ENCODE measurements at places on chromosomes 1 and 21.

GRCh38 chr1:116205941-116206679, 94.9 kb downstream of the MAB21L3 start:
- DNase-seq = no peak
- no peak overlapping the region for H3K4me3 ChIP-seq
- H3K36me3 ChIP-seq = no peaks in the 10 kb centered on the region

DNA sequence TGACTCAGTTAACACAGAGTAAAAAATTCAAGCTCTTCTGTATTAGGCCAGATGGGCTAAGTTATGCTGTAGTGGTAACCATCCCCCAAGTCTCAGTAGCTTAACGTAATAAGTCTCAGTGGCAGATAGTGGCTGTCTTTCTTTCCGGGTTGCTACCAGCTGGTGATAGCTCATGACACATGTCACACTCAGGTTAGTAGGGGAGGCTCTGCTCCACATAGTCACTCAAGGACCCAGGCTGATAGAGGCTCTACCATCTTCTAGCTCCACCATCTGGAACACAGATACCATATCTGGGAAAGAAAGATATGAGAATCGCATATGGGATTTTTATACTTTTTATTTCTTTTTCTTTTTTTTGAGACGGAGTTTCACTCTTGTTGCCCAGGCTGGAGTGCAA, 16.2 kb upstream of the MEF2D start:
- H3K27me3 ChIP-seq = no peaks in the 10 kb centered on the region
- H3K36me3 ChIP-seq = no peaks in the 10 kb centered on the region
- H3K27ac ChIP-seq = no peak overlapping the region
- peaks cover 4% of the 10 kb centered on the region for H3K4me1 ChIP-seq

GRCh38 chr1:20507248-20507563, 745 bp downstream of the MUL1 start:
- no peak for DNase-seq
- H3K36me3 ChIP-seq = no peaks in the 10 kb centered on the region
- H3K4me1 ChIP-seq = peaks cover 5% of the 10 kb centered on the region
- H3K27me3 ChIP-seq = no peaks in the 10 kb centered on the region

DNA sequence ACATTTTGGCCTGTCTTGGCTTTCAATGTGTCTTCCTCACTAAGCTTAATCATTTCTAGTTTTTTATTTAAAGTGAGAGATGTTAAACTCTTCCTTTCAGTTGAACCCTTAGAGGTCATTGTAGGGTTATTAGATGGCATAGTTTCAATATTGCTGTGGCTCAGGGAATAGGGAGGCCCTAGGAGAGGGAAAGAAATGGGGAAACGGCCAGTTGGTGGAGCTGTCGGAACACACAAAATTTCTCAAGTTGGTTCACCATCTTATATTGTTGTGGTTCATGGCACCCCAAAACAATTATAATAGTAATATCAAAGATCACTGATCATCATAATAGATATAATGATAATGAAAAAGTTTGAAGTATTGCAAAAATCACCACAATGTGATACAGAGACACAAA, 31.4 kb upstream of the KAZN start:
- H3K4me3 ChIP-seq = no peak overlapping the region
- no peaks in the 10 kb centered on the region for H3K27me3 ChIP-seq
- H3K36me3 ChIP-seq = no peaks in the 10 kb centered on the region
- no peak for DNase-seq

DNA sequence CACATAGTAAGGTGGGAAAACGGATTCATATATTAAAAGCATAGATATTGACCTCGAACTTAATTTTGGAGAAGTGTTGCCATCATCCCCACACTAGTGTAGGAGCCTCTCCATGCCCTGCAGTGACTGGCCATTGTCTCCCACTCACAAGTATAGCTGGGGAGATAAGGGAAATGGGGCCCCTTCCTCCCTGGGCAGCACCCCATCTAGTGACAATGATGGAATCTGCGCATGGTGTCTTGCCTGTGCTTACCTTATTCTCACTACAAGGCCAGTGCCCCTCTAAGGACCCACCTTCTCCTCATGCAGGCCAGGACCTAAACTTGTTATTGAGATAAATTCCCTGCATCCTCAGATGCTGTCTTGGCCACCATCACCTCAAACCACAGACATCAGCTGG, 374.9 kb downstream of the NTNG1 start:
- no peak overlapping the region for H3K4me3 ChIP-seq
- no peaks in the 10 kb centered on the region for H3K36me3 ChIP-seq
- H3K4me1 ChIP-seq = no peaks in the 10 kb centered on the region
- no peak for DNase-seq
- H3K27me3 ChIP-seq = no peaks in the 10 kb centered on the region
- no peak overlapping the region for H3K27ac ChIP-seq

DNA sequence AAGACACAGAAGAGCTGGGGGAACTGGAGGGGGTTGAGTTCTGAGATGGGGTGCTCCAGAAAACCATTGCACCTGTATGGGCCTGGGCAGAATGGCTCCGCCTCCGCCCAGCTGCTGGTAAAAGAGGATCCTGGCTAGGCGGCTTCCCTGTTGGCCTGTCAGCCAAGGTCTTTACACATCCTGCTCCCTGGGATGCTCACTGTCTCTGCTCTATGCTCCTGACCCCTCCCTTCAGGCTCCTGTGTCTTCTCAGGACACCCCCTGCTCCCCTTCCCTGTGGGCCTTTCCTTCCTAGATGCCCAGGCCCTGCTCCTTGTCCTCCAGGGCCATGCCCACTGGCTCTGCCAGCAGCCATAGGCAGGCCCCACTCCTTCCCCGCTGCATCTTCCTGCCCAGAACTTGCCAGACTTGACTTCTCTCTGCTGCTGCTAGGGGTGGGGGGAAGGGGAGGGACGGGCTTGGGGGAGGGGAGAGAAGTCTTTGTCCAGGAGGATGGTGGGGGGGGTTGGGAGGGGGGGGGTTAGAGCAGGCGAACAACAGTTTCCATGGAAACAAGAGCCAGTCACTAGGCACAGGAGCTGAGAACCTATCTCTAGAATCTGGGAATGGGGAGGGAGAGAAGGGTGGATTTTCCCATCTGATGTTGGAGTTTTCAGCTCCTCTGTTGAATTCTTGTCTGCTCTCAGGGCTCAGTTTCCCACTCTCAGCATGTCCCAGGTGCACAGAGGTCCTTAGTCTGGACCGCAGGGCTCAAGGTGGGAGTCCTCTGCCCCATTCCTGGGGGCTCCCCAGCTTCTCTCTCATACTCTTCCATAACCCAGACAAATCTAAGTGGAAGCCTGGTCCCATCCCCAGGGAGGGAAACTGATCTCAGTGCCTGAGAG, 10.6 kb downstream of the CELSR2 start:
- H3K27me3 ChIP-seq = no peaks in the 10 kb centered on the region
- no peak for DNase-seq
- H3K4me1 ChIP-seq = no peaks in the 10 kb centered on the region
- no peak overlapping the region for H3K27ac ChIP-seq
- no peaks in the 10 kb centered on the region for H3K36me3 ChIP-seq

- H3K4me3 ChIP-seq = no peak overlapping the region
- peaks cover 2% of the 10 kb centered on the region for H3K4me1 ChIP-seq
- no peak for DNase-seq
- no peak overlapping the region for H3K27ac ChIP-seq
- no peaks in the 10 kb centered on the region for H3K36me3 ChIP-seq
- no peaks in the 10 kb centered on the region for H3K27me3 ChIP-seq
Measured at GRCh38 chr1:29176576-29176975, 5.1 kb downstream of the SRSF4 start.

DNA sequence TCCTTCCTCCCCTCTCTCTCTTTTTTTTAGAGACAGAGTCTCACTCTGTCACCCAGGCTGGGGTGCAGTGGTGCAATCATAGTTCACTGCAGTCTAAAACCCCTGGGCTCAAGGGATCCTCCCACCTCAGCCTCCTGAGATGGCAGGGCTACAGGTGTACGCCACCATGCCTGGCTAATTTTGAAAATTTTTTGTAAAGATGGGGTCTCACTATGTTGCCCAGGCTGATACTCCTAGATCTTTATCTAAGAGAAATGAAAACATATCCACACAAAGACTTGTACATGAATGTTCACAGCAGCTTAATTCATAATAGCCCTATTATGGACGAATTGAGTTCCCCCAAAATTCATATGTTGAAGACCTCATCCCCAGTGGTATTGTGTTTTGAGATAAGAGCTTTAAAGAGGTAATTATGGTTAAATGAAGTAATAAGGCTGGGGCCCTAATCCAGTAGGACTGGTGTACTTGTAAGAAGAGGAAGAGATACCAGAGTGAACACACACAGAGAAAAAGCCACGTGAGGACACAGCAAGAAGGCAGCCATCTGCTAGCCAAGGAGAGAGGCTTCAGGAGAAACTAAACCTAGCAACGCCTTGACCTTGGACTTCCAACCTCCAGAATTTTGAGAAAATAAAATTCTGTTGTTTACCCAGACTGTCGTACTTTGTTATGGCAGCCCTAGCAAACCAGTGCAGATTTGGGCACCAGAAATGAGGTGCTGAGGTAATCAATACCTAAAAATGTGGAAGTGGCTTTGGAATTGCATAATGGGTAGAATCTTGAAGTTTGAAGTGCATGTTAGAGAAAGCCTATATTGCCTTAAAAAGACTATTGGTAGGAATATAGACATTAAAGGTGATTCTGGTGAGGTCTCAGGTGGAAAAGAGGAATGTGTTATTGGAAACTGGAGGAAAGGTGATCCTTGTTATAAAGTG, 13.2 kb downstream of the IFNLR1 start:
- no peaks in the 10 kb centered on the region for H3K4me1 ChIP-seq
- no peaks in the 10 kb centered on the region for H3K27me3 ChIP-seq
- no peak for DNase-seq
- no peak overlapping the region for H3K4me3 ChIP-seq
- no peak overlapping the region for H3K27ac ChIP-seq
- H3K36me3 ChIP-seq = no peaks in the 10 kb centered on the region

DNA sequence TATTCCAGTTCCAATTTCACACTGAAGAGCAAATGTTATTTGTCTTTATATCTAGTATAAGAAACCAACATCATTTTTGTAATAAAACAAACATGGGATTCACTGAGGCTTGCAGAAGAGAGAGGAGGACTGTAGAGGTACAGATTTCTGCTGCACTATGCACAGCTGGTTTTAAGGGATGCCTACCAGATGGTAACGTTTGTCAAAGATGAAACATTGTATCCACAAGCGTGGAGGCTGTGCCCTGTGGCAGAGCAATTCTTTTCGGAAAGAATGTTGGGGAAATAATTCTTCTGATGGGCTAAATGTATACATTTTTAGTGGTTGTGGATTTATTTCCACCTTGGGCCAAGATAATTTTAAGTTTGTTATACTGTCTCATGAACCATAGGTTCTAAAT, 272.4 kb downstream of the DUSP10 start:
- no peaks in the 10 kb centered on the region for H3K36me3 ChIP-seq
- H3K4me3 ChIP-seq = no peak overlapping the region
- H3K27ac ChIP-seq = no peak overlapping the region
- H3K27me3 ChIP-seq = no peaks in the 10 kb centered on the region

GRCh38 chr1:15314328-15315281, 67.6 kb downstream of the FHAD1 start:
- H3K4me3 ChIP-seq = no peak overlapping the region
- H3K36me3 ChIP-seq = no peaks in the 10 kb centered on the region
- no peak overlapping the region for H3K27ac ChIP-seq
- no peaks in the 10 kb centered on the region for H3K4me1 ChIP-seq

DNA sequence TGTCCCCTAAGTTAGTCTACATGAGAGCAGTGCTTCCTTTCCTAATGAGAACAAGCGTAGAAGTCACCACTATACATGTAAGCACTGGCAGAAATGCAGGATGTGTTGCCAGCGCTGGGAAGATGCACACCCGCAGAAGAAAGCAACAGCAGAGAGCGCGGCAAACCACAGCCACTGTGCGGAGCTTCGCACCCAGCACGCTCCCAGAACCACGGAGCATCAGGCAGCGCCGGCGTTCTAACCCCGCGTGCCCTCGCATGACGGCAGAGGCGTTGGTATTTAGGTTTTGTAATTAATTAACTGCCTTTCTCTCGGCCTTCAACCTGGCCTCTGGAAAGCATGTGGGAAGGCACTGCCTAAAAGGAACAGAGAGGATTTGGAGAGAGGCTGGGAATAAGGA, 69.1 kb downstream of the OLIG1 start:
- no peaks in the 10 kb centered on the region for H3K36me3 ChIP-seq
- no peak overlapping the region for H3K27ac ChIP-seq
- no peaks in the 10 kb centered on the region for H3K4me1 ChIP-seq
- DNase-seq = no peak
- no peak overlapping the region for H3K4me3 ChIP-seq

GRCh38 chr1:159291424-159291823, 10.7 kb upstream of the FCER1A start:
- DNase-seq = no peak
- H3K36me3 ChIP-seq = no peaks in the 10 kb centered on the region
- H3K4me3 ChIP-seq = no peak overlapping the region

DNA sequence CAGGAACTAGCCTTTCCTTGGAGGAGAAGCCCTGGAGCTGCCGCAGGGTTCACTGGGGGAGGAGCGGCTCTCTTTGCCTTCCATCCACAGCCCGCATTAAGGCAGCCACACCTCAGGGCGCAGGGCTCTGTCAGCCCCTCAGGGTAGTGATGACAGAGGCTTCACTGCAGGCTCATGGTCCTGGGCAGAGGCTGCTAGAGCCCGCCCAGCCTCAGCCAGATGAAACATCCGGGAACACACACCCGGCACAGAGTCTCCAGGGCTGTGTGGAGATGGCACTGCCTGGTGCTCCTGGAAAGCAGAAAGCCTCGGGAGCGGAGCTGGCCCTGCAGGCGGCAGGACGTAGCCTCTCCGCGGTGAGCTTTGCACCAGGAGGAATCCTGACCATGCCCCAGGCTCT, 29.4 kb upstream of the PEX10 start:
- H3K36me3 ChIP-seq = no peaks in the 10 kb centered on the region
- H3K4me1 ChIP-seq = no peaks in the 10 kb centered on the region
- DNase-seq = no peak
- H3K27me3 ChIP-seq = no peaks in the 10 kb centered on the region
